ENCODE measurements at places on chromosomes 6 and 20.
A peak's percentile ranks its signal among the peaks of the same experiment; 100 is the strongest.

DNA sequence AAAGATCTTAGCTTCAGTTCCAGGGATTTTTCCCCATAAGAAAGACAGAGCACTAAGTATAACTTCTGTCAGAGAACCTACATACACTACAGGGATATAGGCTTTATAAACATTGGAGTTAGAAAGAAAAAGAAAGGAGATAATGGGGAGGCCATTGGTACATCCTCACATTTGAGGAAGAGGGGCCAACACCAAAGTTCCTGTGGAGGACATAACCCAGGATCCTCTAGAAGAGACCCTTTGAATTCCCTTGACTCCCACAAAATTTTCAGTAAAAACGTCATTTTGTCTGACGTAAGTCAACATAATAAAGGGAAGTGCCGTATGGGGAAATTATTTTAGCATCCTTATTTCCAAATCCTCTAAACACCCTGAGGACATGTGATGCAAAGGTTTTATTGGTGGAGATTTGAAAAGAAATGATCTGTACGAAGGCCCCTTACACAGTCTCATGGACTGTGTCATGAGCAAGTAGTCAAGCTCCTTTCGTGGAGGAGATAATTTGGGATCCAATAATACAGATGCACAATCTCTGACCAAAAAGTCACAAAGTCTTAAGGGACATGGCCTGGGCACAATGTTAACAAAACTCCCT, 33.2 kb downstream of the HLA-DRA start:
- DNase-seq: no peak

DNA sequence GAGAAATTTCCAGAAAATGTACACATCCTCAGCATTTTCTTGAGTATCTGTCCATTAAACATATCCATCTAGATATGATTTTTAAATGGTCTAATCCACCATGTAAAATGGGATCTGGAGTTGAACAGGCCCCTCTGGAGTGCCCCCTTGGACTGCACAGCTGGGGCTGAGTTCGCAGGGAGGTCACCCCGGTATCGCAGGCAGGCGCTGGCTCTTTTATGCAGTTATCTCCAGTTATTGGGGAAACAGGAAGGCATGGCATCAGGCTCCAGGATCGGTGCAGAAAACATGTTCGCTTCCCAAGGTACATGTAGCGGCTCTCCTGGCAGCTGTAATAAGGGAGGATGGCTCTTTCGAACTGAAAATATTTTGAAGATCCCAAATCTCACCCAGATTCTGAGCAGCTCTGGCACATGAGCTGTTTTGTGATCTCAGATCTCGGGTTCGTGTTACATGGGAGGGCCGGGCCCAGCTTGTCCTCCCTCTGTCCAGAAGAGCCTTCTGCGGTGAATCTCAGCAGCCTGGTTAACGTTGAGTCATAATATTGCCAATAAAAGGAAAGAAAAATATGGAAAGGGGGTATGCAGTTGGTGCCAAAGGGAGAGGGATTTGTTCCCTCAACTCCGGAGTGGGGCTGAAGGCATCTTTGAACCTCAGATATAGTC, 167.7 kb downstream of the EYA2 start:
- DNase-seq: no peak

GRCh38 chr20:40643891-40644290, 45.1 kb downstream of the MAFB start:
- DNase-seq: no peak

- no peak for DNase-seq
These were observed 47.8 kb downstream of the MYH7B start for GRCh38 chr20:35003211-35004031.

DNA sequence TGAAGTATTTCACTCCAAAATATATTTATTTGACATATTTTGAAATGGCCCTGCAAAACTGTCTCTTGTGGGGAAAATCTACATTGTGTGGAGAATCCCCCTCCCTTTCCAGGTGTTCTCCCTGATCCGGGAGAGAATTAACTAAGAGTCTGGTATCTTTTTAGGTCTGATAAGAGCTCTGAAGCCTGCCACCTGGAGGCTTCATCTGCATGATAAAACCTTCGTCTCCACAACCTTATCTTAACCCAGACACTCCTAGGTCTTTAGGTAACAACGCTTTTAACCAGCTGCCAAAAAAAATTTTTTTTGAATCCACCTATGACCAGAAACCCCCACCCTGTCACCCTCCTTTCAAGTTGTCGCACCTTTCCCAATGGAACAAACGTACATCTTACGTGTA, 43.0 kb downstream of the FAM184A start:
- DNase-seq: no peak

- DNase-seq: no peak
These were observed 11.6 kb upstream of the ELOVL5 start for GRCh38 chr6:53360093-53360912.

DNA sequence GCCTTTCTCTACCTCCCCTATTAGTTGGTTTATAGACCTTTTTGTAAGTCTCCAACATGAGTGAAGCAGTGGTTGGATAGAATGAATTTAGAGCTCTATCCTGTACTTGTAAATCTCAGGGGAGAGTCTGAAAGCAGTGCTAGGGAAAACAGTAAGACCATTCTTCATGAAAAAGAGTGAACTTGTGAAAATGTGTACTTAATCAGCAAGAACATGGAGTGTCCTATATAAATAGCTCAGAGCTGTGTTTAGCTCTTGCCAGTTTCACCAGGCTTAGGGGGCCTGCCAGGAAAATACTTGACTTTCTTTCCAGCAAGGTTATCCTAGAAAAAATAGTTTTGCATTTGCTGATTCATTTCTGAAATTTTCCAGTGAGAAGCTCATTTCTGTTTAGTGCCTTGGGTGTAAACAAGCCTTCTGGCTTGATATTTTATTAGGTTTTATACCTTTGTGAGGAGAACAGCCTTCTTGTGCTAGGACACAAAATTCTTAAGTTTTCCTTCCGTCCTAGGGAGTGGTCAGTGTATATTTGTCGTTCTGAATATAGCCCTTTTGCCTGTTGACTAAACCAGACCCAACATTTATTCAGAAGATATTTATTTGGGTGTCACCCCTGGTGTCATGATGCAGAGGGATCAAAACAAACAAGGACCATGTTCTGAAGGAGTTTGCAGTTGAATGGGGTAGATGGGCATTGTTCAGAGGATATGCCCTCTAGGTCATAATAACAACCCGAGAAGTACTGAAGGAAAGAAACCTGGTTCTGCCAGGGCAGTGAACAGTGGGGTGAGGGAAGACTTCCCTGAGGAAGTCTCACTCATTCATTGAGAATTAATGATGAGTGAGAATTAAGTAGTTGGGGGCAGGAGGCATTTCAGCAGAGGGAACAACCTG, 7.6 kb downstream of the ARFGEF2 start:
- no peak for DNase-seq

DNA sequence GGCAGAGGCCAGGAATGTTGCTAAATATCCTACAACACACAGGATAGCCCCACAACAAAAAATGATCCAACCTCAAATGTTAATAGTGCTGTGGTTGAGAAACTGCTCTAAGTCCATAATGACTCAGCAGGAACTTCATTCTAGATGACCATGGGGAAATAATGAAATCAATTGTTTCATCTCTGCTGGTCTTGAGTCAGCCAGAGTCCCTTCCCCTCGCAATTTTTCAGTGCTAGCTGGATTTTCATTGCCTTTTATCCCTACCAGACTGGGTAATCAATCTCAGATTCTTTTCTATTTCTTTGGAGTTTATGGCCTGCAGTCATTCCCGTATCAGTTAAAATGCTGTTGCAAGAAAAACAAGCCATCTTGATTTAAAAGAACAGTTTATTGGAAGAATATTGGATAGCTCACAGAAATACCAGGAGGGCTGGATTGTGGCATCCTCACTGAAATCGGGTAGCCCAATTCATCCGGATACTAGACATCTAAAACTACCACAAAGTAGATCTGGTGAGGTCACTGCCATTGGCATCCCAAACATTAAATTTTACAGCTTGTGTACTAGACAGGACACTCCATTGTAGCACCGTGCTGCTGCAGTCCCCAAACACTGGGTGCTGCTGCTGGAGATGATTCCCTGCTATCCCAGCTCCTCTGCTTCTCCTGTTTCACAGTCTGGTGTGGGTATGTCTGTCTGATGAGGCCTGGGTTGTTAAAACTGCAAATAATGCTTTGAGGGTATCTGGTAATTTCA, 30.3 kb upstream of the POPDC3 start:
- DNase-seq: no peak

DNA sequence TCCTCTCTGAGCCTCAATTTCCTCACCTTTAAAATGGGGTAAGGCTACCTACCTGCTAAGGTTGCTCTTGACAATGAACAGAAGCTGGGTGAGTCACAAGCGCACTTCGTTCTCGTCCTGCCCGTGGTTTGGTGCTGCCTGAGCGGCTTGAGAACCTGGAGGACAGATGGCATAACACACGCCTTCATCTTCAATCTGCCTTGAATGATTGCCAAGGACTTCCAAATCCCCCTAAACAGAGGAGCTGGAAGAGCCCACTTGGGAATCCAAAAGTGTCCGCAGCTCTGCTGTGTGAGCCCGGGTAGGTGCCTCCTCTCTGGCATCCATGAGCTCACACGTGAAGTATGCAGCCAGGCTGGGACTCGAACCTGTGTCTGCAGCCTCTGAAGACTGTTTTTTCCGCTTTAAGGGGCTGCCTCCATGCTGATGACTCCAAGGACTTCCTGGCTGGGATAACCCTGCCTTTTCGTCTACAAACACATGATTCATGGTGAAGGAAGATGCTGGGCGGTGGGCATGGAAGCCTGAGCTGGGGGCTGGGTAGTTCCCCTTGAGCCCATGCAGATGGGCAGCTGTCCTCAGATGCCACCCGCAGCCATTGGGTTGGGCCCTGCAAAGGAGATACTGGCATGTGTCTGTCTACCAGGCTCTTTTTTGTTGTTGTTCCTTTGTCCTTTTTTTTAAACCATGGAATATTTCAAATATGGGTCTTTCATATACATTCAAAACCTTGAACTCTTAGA, 25.3 kb upstream of the CSNK2A1 start:
- DNase-seq: no peak

DNA sequence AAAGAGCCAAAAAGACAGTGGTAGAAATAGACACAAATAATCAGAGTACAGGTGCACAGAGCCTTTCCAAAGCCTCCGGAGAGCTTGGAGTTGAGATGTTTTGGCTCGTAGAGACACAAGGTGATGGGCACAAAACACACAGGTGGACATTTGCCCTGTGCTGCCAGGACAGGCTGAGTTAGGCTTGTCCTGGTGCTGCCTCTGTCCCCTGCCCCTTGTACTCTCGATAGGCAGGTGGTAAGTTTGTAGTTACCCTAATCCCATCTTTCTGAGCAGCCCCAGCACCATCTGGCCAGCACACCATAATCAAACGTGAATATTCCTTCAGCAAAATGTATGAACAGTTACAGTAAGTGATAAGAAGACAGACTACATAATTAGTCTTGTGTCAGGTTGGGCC, 95.5 kb downstream of the FOXC1 start:
- no peak for DNase-seq

- DNase-seq: peak; percentile 21
These were observed 100.0 kb downstream of the NOL4L start for GRCh38 chr20:32484958-32485769.

DNA sequence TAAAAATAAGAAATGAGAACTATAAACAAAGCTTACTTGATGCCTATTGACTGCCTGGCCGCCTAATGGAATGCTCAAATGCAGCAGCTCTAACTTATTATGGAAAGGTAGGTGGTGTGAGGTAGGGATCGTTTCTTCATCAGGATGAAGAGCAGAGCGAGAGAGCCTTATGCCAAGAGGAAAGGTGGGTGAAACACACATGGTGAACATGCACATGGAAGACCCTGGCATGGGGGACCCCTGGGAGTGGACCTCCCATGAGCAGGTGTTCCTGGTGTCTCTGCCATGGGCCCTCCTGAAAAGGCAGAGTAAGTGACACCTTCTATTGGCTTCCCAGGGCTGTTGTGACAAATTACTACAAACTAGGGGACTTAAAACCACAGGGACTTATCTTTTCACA, 130.1 kb downstream of the CDH4 start:
- DNase-seq: no peak

DNA sequence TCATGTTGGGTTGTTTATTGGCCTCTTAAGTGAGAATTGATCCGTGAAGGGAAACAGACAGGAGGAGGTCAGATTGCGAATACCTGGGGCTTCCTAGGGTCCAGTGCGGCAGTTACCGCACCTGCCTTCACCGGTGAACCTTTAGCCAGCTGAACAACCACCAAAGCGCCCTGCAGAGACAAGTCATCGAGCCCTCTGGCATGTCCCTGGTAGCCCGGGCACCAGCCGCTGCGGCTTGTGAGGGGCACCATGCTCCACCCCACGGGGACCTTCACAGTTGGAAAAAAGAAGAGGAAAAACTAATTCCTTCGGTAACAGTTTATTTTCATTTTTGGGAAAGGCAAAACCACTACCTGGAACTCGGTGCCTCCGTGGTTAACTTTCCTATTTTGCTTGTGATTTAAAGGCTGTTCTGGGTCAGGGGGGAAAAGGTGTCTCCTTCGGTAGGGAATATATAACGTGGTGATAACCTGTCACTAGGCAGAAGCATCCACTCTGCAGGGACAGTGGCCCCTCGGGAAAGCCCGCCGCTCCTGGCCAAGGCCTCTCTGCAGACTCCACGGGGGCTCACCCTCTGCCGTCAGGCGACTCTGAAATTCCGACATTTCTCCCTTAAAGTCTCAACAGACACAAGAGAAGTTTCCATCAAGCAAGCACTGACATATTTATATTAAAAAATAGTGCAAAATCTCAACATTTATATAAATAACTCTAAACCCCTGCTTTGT, 30.7 kb upstream of the ZBP1 start:
- DNase-seq: no peak

Data from NCI-H187 treated with DMSO at 0.1 percent for 48 hours (cell line).